ENCODE measurements at places on chromosomes 6 and 20.

DNA sequence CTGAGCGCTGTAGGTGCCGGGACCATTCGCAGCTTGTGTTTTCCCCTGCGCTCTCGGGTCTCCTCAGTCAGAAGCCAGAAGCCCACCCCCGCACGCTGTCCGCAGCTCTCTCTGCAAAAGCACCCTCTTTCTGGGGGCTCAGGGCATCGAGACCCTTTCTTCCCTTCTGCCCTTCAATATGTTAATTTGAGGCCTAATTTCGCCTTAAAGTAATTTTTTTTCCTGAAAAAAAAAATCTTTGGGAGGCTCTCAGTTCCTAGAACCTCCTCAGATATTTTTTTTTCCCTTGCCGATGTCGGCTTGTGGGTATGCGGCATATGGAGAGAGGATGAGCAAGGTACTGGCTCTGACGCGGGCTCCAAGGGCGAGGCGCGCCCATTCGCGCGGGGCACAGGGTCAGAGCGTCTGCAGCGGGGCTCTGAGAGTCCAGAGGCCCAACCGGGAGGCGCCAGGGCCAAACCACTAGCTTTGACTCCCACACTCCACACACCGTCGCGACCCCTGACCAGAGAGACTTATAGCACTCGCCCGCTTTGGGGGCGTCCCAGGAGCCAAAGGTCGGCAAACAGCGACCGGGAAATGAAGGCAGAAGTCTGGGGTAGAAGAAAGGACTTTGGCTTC is 893 bp downstream of the PRDM13 start:
- no peak for DNase-seq

- DNase-seq, result no peak
Measured at GRCh38 chr6:31083742-31084354, 28.5 kb downstream of the C6orf15 start.

DNA sequence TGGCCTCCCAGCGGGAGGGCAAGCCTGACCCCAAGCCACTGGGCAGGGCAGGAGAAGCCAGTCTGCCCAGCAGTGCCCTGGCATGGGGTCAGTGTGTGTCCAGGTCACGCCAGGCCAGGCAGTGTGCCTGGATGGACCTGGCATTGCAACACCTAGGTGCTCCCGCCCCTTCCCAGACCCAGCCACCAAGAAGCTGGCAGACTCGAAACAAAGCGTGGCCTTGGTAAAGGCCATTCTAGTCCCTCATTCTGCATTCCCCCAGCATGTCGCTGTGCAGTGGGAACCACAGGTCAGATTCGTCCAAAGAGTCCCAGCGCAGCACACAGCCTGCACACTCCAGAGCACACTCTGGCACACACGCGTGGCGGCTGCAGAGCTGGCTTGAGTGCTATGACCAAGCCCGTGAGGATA is 19.3 kb upstream of the APMAP start:
- no peak for DNase-seq

DNA sequence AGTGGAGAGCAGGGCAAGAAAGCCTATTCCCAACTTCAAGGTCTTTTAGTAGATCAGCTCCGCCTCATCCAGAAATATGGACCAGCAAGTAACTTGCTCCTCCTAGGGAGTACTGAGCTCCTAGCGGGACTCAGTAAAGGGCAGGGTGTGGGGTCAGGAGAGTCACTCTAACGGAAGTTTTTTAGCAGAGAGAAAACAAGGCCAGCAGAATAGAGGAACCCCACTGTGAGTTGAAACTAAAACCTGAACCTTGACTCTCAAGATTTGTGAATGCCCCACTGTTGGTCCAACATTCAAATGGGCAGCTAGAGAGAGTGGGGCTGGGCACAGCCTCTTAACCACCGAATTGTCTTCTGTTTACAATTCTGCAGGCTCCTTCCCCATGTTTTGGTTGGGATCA is 244.8 kb downstream of the FARS2 start:
- no peak for DNase-seq

- no peak for DNase-seq
Measured at GRCh38 chr6:107657373-107657754, 166.7 kb downstream of the SCML4 start.

DNA sequence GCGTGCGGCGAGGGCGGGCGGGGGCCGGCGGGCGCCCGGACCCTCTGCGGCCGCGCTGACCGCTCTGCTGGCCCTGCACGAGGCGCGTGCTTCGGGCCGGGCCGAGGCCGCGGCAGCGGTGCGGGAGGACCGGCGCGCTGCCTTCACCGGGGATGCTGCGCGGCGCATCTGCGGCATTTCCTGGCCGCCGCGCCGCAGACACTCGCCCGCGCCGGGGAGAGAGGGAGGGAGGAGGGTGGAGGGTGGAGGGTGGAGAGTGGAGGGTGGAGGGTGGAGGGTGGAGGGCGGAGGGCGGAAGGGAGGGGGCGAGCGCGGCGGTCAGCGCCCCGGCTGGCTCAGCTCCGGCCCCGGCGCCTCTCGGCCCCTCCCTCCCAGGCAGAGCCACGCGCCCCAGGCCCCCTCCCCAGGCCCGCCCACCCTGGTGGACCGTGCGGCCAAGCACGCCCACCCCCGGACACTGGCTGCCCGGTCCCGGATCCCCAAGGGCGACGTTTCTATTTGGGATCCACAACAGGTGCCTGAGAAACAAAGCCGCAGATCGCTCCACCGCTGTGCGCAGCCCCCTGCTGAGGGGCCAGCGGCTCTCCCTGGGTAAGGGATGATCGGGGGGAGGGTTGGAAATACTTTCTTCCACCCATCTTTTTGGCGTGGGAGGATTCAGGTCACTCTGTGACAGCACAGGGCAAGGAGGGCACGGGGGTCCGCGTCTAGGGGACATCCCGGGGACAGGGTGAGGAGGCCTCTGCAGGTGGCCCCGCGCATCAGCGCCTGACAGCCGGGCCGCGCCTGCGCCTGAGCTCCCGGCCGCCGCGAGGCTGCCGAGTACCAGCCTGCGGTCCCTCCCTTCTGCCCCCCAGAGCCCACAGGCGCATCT is 111.2 kb upstream of the BEND6 start:
- no peak for DNase-seq

DNA sequence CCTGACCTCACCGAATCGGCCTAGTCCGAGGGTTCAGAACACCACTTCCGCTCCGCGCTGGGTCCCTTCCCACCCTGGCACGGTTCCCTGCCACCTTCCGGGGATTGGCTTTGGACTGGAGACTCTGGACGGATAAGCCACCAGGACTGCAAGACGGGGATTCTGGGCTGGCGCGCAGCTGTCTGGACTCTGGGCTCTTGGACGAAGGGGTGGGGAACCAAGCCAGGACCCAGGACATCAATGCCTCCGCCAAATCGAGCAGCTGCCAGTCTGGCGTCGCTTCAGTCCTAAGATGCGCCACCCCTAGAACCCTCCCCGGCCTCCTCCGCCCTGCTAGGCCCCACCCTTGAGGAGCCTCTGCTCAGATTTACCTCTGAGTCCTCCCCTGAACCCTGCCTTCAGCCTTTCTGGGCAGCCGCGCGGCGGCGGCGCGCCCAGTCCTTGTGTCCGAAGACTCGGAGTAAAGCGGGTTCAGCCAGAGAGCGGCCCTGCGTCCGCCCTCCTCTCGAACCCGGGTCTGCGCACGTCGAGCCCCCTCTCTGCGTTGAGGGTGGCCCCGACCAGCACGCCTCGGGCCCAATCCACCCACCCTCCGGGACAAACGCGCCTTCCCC is 1.2 kb downstream of the KCNK17 start:
- DNase-seq, result no peak

- no peak for DNase-seq
Measured at GRCh38 chr6:134363323-134364039, 45.6 kb upstream of the SGK1 start.

GRCh38 chr6:75794954-75795739 is 46.1 kb downstream of the MYO6 start:
- DNase-seq, result no peak

DNA sequence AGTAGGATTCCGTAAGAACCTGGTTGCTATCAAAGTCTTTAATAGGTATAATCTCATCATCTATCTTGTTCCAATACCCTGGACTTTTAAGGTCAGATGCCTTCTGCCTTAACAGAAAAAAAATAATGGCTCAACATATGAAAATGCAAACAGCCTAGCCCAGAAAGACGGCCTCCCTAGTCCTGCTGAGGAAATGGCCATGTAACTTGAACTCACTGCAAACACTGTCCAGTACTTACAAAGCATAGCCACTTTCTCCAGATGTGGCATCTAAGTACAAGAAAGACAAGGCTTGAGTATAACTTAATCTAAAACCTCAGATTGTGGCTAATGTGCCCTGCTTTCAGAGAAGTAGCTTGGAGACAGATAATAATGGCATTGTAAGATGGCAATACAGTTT is 26.5 kb downstream of the FASTKD5 start:
- DNase-seq, result no peak

GRCh38 chr6:14711056-14711703 is 534.7 kb upstream of the JARID2 start:
- no peak for DNase-seq

DNA sequence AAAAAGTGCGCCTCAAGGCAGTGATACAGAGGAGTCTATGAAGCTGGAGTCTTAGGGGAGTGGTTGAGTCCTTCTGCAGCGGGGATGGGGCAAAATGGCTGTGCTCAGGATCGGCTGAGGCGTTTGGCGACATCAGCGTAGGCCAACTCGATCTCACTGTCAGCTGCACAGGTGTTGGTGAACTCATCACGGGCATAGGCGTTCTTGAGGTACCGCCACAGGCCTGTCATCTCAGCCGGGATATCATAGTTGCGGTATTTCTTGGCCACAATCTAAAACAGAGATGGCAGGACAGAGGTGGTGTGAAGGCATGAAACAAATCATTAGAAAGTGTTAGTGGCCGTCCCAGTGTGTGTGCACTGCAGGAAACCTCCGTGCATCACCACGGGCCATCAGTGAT is 112.7 kb downstream of the CLIC5 start:
- DNase-seq, result no peak

DNA sequence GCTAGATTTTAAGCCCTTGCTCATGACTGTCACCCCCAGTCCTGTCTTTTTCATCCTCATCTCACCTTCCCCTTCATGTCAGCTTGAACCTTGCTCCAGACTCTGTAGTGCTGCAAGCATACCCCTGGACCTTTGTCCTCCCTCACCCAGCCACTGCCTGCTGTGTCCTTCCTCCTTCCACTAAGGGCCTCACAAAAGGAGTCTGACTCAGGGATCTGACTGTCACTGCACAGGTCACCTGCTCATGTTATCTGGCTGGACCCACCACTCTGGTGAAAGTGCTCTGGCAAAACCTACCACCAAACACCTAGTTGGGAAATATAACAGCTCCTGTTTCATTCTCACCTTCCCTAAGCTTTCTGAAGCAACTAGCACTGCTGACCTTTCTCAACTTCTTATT is 151.4 kb downstream of the INSM1 start:
- DNase-seq, result no peak

- DNase-seq, result no peak
Measured at GRCh38 chr6:140494321-140495108, 1120.1 kb upstream of the CITED2 start.

DNA sequence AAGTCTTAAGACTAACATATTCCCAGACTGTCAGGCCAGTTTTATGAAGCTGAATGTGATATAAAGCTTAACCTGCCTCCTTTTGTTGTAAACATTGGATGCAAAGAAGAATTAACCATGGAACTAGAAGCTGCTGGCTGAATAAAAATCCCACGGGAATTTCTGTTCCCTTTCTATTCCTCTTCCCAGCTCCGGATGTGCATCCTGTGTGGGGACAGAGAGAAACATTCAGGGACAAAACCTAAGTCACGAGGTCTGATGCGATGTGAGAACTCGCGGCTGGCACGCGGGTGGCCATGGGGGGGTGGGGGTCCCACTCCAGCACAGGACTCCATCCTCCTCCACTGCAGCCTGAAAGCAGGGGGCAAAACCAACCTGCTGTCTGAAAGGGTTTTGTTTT is 32.2 kb downstream of the RAMACL start:
- no peak for DNase-seq

GRCh38 chr6:92566632-92567031 is 852.7 kb downstream of the EPHA7 start:
- no peak for DNase-seq

- DNase-seq, result no peak
Measured at GRCh38 chr6:20708367-20709124, 174.3 kb downstream of the CDKAL1 start.

DNA sequence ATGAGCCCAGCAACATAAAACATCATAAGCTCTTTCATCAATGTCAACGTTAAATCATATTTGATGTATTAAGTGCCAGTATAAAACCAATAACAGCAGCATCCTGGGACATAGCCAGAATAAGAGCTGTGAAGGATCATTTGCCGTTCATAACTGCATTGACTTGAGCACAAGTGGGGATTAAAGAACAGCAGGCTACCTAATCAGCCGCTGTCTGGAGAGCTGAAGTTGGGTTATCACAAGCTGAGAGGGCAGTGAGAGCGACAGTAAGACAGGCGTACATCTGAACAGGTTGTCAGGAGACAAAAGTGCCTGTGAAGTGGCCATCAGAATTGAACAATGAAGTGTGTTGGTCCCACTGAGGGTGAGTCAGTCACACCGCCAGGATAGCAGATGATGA is 269.6 kb downstream of the GRIK2 start:
- no peak for DNase-seq

DNA sequence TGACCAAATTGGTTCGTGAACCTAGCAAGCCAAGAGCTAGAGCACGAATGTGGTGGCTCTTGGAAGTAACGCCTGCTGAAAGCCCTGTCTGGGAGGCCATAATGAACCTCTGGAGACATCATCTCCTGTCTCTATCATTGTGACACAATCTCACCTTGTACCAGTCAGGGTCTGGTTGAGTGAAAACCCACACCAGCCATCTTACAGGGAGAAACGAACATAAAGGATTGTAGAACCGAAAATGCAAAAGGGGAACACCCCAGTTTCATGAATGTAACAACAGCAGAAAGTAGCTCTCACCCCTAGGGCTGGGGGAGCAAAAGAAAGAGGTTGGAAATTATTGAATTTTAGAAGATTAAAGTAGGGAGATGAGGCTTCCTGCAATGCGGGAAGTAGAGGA is 50.9 kb upstream of the TAB2 start:
- no peak for DNase-seq

GRCh38 chr6:112216662-112217551 is 37.5 kb downstream of the LAMA4 start:
- no peak for DNase-seq

DNA sequence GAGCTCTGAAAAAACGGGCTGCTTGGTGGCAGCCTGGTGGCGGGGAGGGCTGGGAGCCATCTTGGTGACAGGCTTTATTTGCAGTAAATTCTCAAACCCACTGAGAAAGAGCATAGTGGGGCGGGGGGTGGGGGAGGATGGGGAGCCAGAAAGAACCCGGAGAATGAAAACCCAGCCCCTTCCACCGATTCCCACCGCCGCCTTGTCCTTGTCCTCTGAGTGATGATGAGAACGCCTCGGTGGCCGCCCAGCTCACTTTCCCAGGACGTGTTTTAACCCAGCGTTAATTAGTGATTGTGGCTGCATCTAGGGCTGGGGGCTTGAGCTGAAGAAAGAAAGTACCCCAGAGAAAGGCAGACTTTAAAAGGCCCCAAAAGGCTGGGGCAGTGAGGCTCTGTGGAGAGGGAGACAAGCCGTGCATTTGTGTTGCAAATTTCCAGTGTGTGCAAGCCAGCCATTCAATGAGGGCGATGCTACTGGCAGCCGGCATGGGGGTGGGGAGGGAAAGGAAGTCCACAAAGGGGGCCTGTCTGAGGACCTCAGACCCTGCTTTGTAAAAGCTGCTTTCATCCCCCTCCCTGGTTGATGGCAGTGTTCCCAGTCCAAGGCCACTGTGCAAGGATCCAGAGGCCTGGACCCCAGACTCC is 6.2 kb upstream of the GHRH start:
- DNase-seq, result no peak

All from esophagus squamous epithelium (tissue), 5 donors.